ENCODE measurements at places on chromosomes 12 and 14.

GRCh38 chr14:83379436-83379835, 1845.8 kb upstream of the SEL1L start:
- DNase-seq: no peak

DNA sequence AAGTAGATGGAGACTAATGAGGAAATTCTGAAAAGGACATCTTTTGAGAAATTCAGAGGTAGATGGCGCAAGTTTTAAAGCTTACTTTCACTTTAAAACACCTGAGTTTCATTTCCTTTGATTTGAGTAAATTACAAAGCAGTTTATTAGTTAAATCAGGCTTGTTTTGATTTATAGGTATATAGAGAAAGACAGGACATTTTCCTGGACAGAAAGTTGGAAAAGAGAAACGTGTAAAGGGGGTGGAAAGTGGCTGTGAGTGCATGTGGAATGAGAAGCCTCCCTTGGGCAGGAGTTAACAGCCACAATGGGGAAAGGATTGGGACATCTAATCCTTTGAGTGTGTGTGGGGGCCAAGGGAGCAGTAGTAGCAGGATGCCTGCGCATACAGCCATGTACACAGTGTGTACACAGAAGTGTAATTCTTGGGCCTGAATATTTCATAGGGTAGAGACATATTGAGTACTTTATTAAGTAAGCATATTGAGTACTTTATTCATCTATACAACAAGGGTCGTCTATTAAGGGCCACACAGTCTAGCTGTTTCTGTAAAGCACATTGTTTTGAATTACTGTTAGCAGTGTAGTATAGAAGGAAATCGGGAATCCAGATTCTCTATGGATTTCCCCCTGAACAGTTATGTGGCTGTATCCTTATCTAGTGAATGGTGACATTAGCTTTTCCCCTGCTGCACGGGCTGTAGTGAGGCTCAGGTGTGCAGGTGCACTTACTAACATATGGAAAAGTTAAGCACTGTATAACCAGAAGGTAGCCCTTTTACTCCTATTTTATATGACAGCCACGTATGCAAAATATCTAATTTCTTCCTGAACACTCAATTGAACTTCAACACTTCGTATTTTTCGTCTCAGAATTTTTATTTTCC, 19.1 kb downstream of the MARK3 start:
- DNase-seq: no peak

GRCh38 chr12:3061059-3061458, 16.1 kb upstream of the TSPAN9 start:
- DNase-seq: no peak

DNA sequence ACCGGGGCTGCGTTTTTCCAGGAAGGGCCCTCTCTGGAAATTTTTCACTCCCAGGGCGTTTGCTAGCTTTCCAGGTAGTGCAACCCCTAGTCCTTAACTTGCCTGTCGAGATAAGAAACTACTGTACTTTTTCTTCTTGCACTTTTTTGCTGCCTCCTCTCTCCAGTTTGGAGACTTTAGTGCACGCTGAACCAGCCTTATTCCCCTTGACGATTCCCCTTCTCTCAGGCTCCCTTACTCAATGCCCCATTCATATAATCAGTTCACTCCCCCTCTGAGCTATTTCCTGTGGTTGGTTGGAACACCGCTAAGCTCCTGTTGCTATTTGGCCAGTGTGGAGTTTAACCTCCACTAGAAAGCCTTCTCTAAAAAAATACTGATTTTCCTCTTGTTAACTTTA, 682 bp downstream of the CREBL2 start:
- peak; percentile 29 for DNase-seq

GRCh38 chr14:64726585-64726890, 22.3 kb downstream of the PLEKHG3 start:
- peak; percentile 97 for DNase-seq

- DNase-seq: peak; percentile 51
Measured at GRCh38 chr14:54976316-54976715, 50.6 kb downstream of the WDHD1 start.

- DNase-seq: peak; percentile 56
Measured at GRCh38 chr12:122471324-122472226, 29.2 kb downstream of the ZCCHC8 start.

DNA sequence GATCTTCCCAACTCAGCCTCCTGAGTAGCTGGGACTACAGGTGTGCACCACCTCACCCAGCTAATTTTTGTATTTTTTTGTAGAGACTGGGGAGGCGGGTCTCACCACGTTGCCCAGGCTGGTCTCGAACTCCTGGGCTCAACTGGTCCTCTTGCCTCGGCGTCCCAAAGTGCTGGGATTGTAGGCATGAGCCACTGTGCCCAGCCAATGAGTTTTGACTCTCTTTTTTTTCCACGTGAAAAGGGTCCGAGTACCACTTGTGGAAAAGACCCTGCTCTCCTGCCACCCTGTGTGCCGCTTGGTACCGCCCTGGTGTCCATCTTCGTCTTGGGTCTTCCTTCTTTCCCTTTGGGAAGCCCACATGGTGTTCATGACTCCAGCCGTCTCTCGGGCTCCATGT, 17.6 kb downstream of the TEDC1 start:
- no peak for DNase-seq

DNA sequence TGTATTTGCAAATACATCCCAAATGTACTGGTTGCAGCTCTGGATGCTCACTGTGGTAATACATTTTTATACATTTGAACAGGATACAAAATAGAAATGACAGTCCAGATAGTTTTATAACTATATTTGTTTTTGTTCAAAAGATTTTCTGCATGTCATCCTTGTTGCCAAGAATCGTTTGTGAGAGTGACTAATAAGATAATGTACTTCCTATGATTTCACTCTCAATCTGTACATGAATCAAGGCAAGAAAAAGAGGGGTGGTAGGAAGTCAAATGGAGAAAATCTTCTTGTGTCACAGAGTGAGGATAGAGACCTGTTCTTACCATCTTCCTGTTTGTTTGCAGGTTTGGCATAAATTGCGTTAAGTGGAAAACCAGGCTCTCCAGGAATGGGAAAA, 13.9 kb downstream of the ARPC3 start:
- DNase-seq: no peak

DNA sequence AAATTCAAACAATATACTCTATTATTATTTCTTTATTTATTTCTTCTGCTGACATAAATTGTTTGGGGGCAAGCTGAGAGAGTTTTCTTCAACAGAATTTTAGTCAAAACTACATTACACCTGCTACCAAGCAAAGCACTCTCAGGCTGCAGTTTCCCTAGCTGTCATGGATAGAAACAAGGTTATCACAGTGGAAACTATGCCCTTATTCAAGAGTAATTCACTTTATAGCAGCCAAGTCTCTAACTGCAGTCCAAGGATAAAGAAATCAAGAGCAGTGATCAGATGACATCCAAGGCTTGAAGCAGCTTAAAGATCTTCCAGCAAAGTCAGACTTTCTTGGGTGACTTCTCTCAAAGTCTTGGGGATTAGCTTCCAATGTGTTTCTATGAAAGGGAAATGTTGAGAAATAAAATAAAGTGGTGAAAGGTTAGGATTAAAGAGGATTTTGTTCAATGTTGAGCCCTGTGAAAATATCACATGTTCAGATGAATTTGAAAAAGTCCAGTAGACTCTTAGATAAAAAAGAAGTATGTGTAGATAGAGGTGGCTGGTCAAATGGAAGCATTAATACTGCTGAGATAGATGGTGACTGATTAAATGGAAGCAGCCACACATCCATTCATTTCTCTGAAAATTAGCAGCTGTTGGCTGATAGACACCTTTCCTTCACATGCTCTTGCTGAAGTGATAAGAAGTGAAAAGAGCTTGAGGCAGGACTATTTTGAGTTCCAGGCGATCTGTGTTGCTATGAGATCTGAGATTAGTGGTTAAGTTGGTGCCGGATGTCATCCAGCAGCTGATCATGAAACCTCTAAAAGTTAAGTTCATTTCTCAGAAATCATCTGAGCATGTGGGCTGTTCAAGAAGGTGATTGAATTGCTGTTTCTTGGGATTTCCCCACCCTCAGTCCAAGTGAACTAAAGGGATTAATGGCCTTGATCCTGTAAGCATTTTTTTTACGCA, 257.8 kb upstream of the BTG1 start:
- DNase-seq: no peak

DNA sequence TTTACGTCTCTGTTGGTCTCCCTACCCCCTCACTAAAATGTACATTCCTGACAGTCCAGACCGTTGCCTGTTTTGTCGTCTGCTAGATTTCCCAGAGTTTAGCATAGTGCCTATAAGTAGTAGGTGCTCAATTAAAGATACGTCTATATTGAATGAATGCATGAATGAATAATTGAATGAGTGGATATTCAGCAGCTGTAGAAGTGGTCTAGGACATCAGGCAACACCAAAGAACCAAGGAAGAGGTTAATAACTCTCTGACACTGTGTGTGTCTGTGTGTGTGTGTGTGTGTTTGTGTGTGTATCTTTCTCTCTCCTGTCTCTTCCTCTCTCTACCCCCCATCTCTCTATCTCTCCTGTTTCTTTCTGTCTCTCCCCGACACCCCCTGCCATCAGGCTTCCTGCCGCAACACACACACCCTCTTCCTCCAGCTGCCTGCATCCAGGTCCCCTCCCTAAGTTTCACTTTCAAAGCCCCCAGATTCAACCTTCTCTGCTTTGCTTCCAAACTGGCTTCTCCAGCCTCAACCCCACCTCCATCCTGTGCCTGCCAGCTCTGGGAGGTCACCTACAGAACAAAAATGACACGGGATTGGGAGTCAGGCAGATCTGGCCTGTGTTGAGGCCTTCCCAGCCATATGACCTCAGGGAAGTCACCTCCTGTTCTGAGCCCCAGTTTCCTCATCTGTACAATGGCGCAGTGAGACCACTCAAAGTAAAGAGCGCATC, 119.9 kb upstream of the NCOR2 start:
- DNase-seq: no peak

DNA sequence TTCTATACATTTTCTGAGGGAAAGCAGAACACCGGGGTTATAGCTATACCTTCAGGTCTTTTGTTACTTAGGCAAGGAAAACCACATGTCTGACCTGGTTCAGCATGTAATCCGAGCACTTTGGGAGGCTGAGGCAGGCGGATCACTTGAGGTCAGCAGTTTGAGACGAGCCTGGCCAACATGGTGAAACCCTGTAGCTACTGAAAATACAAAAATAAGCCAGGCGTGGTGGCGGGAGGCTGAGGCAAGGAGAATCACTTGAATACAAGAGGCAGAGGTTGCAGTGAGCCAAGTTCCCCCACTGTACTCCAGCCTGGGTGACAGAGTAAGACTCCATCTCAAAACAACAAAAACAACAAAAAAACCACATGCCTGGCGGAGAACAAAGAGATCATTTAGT, 177.6 kb downstream of the ACSS3 start:
- DNase-seq: no peak

DNA sequence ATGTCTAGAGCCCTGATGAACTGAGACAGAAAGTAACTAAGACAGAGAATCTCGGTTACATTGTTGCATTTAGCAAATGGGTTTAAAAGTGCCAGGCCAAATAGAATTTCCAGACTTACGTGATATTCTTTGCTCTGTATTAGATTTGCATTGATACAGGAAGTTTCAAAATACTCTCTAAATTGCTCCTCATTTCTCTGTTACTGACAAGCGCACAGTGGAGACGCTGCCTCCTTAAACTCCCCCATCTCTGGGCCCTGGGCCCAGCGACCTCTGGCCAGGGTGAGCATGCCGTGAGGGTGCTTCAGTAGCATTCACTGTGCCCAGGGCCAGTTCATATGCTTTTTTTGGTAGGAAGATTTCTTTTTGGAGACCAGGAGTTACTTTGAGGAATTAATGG, 22.9 kb upstream of the EVL start:
- no peak for DNase-seq

GRCh38 chr14:23829736-23830471, 123.7 kb upstream of the DHRS4 start:
- DNase-seq: peak; percentile 64

- no peak for DNase-seq
Measured at GRCh38 chr12:113469949-113470743, 1.5 kb downstream of the LHX5 start.

- no peak for DNase-seq
Measured at GRCh38 chr12:107657133-107657532, 28.5 kb upstream of the PWP1 start.

DNA sequence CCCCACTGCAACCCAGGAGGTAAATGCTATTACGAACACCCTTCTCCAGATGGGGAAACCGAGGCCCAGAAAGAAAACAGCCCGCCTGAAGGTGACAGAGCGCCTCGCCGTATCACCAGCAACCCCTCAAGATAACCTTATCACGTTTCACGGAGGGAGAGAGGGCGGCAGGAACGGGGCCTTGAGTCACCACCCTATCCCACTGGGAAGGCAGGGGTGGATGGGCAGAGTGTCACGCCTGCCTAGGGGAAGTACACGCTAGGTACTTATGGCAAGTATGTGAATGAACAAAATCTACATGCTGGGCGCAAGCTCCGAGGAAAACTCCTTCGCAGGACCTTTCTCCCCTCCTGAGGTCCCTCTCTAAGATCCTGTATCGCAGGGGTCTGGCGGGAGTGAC, 17.8 kb downstream of the NCOR2 start:
- no peak for DNase-seq

DNA sequence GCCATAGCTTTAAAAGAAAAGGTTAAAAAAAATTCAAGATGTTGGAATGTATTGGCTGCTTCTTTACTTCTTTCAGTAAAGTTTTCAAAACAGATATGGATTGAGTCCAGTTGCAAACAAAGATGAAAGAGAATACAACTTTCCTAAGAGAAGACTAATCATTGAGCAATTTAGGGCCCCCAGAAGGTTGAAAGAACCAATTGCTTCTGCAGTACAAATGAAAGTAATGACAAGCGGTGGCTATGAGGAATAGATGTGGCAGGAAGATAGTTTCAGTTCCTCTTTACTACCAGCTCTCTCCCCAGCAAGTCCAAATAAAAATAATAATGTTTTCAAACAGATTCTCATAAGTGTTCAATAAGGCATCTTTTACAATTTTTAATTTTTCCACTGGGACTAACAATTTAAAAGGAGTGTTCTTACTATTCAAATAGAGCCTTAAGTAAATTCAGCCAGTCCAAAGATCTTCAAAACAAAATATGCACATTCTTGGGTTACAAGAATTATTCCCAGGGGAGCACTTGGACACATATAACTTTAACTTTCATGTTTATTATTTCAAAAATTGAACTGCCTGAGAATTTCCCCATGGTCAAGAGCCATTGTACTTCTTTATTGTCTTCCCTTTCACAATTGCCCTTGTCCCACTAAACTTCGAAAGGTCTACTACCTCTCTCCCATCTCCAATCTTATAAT, 62.3 kb upstream of the PPP1R12A start:
- no peak for DNase-seq

GRCh38 chr12:68148261-68148951, 11.1 kb downstream of the IFNG start:
- no peak for DNase-seq

- DNase-seq: no peak
Measured at GRCh38 chr12:124573839-124574786, 6.7 kb upstream of the NCOR2 start.

Data from HTR-8/SVneo (cell line).